ENCODE measurements at places on chromosomes 3 and 15.

GRCh38 chr3:23115171-23115877, 87.8 kb upstream of the UBE2E2 start:
- DNase-seq = no peak

GRCh38 chr15:68725736-68726135, 95.0 kb downstream of the ANP32A start:
- no peak for DNase-seq

- DNase-seq = no peak
These were observed 61.0 kb downstream of the ATP8B4 start for GRCh38 chr15:50057905-50058639.

- DNase-seq = no peak
These were observed 428.3 kb downstream of the TBC1D5 start for GRCh38 chr3:17314171-17314570.

- no peak for DNase-seq
These were observed 1007.7 kb upstream of the SEMA6D start for GRCh38 chr15:46709460-46710083.

GRCh38 chr3:16309558-16309957, 44.5 kb downstream of the OXNAD1 start:
- no peak for DNase-seq

- no peak for DNase-seq
These were observed 265.7 kb downstream of the XXYLT1 start for GRCh38 chr3:195005251-195005620.

GRCh38 chr15:73922186-73923151, 3.8 kb upstream of the LOXL1 start:
- DNase-seq = no peak

DNA sequence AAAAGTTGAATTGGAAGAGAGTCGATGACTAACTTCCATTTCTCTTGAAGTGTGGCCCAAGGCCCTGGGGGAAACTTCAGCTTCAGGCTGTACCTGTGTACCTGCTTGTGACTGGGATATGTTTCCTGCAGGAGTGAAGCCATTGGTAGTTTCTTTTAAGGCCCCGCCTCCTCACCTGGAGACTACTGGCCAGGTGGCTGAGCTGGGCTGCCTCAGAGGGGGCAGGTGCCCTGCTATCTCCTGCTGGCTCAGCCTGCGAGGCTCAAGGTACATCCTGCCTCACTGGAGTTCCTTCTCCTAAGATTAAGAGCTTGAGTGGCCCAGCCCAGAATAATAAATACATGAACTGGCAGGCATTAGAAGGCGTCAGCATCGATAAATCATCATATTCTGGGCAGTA, 121.6 kb upstream of the ROPN1 start:
- DNase-seq = no peak

DNA sequence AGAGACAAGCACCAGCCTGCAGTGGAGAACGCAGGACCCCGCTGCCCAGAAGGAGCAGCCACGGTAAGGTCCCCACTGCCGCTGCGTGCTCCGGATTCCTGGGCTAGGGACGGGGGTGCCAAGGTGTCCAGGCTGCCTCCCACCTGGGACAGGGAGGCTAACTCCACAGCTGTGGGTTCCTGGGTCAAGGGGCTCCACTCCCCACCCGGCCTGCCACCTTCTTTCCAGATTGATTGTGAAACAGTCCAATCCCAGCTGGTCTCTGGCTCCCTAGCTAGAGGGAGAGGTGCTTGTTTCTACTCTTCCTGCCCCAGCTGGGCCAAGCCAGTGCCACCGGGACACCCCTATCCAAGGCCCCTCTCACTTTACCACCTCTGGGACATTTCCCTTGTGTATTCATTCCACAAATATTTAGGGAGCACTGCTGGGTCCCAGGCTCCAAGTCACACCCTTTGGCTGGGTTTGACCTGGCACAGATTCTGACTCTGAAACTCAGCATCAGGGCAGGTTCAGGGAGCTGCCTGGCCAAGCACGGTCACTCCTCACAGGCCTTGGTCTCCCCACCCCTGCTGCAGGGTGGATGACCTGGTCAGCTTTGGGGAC, 1.9 kb downstream of the PAK6 start:
- DNase-seq = no peak

GRCh38 chr15:68732451-68732850, 88.2 kb downstream of the ANP32A start:
- DNase-seq = no peak

- DNase-seq = no peak
These were observed 7.6 kb upstream of the TMEM44 start for GRCh38 chr3:194640829-194641228.

GRCh38 chr3:154745122-154745521, 315.1 kb upstream of the GPR149 start:
- DNase-seq = no peak

DNA sequence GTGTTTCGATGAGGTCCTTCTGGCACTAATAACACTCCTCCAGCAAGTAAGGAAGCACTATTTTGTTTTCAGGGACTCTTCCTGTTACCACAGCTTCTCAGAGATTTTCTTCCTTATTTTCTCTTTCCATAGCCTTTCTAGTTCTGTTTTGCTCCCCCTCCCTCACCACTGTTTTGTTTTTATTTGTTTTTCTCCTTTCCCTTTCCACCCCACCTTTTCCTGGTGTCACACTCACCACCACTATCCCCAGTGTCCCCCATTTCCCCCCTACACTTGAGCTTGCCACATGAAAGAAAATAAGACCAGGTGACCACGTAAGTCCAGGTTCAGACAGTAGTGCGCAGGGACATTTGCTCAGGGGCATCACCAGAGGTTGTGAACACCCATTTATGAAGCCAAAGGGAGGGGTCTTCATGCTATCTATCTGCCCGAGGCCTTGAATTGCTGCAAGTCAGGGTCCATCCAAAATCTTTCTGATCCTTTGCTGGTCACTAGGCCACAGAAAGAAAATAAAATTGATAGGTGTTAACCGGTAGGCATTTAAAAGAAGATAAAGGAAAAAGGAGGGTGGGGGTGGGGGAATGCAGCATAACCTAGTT, 1.4 kb upstream of the RFTN1 start:
- no peak for DNase-seq

DNA sequence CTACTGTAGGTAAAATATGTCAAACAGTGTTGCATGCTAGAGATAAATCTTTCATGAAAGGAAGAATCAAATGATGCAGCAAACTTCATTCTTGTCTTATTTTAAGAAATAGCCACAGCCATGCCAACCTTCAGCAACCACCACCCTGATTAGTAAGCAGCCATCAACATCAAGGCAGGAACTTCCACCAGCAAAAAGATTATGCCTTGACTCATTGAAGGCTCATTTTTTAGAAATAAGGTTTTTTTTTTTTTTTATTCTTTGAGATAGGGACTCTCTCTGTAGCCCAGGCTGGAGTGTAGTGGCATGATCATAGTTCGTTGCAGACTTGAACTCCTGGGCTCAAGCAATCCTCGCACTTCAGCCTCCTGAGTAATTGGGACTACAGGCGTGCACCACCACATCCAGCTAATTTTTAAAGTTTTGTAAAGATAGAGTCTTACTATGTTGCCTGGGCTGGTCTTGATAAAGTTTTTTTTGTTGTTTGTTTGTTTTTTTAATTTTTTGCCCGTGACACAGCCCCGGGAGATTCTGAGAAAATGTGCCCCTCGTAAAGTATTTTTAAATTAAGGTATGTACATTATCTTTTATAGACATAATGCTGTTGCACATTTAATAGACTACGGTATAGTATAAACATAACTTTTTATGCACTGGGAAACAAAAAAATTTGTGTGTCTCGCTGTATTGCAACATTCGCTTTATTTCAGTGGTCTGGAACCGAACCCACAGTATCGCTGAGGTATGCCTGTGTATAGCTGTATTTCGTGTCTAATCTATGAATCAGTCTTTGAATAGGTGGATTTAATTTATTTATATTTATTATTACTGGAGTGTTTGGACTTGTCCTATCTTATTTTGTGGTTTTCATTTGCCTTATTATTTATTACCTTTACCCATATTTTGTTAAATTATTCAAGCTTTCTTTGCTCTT, 23.3 kb downstream of the SNRK start:
- DNase-seq = no peak

DNA sequence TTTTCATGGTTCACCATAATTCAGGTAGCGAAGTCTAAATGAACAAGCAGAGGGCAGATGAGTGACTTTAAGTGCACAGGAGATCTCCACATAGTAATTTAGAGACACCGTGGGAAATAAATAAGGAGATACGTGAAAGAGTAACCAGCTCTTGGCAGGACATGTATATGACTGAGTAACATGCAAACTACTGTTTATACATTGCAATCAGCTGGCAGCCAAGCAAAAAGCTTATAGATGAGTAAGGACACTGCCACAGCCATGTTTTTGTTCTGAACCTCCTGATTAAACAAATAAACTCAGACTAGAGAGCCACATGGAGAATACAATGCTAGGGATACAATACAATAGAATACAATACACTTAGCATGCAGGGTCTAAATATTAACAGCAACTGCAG, 252.4 kb downstream of the FHIT start:
- DNase-seq = no peak

DNA sequence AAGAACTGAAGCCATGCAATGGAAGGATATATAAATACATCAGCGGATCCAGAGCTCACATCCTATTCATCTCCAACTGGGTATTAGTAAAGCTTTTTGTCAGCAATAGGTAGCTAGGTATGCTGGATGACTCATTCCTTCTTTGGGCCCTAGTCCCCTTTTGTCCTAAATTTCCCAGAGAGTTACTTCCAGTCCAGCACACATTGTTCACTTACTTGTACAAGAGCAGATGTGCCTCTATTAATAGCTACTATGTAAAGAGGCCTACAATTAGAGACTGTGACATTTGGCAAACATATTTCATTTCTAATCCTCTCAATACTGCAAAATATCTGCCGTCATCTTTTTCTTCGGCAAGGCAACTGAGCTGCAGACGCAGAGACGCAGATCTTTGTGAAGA, 1.7 kb upstream of the SLC4A7 start:
- DNase-seq = no peak

DNA sequence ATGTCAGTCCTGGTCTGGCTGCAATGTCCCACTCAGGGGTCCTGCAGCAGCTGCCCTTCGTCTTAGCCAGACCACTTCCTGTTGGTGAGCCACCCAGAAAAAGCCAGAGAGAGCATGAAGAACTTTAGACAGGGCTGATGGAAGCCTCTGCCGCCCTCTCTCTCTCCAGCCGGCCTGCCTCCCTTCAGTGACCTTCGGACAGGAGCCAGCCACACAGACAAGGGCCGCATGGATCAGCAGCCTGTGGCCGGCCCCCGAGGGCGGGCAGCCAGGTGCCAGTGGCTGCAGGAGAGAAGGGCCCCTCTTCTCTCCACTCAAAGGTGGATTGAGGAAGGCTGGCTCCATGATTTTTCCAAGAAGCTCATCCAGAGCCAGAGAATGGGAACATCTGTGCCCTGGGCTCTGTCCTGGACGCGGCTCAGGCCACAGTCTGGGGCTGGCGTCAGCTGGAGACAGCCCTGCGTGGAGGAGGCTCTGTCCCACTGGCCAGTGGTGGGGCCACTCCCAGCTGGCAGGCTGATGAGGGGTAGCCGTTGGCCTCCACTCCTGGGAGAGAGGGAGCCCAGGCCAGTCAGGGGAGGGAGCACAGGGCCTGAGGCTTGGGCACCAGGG, 42.9 kb downstream of the ISG20 start:
- no peak for DNase-seq

DNA sequence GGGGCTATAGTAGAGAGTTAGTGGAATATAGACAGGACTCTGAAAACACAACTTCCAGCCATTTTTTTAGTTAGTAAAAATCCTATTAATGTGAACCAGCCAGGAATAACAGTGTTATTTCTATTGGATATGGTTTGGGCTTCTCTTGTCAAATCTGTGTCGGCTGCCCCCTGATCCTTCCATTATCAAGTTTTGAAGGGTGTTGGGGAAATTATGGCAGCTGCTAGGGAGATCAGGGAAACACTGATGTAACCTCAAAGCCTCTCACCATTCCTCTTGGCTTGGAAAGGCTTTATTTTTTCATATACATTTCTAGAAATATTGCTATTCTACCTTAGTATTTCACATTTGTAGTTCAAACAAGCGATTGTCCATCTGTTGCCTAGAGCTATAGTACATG, 293.7 kb upstream of the TPRG1 start:
- DNase-seq = no peak

GRCh38 chr15:29162411-29162810, 107.2 kb downstream of the NSMCE3 start:
- DNase-seq = no peak

- DNase-seq = no peak
These were observed at the start of gene SUCNR1 for GRCh38 chr3:151873398-151873797. Gene SUCNR1 (plus strand): TSS chr3:151873643. CDS start chr3:151879893, 6,250 bp downstream.

DNA sequence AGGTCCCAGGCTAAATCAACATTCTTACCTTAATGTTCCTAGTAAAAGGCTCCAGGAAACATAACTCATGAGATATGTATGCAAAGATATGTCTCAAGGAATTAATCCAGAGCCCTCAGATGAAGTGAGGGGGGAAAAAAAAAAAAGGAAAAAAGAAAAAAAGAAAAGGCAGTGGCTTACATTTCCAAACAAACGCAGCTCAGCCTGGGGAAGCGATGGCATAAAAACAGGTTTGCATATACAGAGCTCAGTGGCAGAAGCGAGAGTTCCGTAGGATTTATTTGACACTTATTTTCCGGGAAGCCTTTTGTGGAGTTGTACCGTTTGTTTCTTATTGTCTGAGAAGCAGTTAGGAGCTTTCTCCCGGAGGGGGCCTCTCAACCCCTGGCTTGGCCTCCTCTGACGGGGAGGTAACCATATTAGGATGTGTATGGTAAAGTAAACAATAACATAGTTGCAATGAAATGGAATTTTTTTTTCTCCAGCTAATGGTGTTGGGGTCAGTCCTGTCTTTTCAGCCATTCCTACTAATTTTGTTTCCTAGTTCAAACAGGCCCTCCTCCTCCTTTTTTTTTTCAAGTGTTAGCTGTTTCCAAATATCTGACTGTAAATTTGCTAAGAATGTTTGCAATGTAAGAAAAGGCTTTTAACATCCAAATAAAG, 338.6 kb downstream of the FOXP1 start:
- no peak for DNase-seq

GRCh38 chr15:27094235-27094634, 123.3 kb downstream of the GABRG3 start:
- DNase-seq = no peak

GRCh38 chr3:125262161-125262560, 49.6 kb upstream of the SLC12A8 start:
- no peak for DNase-seq

GRCh38 chr15:80308002-80308401, 56.0 kb upstream of the CTXND1 start:
- no peak for DNase-seq

Data from stimulated activated CD4-positive, alpha-beta T cell treated with anti-CD3 and anti-CD28 coated beads, Interleukin-1b, Interleukin-23, amount 100 ng/mL, for 24 hours (primary cell).